ENCODE measurements at places on chromosomes 6 and 20.

GRCh38 chr6:135182071-135183001 lies 1.2 kb downstream of the MYB start:
- DNase-seq, result no peak

DNA sequence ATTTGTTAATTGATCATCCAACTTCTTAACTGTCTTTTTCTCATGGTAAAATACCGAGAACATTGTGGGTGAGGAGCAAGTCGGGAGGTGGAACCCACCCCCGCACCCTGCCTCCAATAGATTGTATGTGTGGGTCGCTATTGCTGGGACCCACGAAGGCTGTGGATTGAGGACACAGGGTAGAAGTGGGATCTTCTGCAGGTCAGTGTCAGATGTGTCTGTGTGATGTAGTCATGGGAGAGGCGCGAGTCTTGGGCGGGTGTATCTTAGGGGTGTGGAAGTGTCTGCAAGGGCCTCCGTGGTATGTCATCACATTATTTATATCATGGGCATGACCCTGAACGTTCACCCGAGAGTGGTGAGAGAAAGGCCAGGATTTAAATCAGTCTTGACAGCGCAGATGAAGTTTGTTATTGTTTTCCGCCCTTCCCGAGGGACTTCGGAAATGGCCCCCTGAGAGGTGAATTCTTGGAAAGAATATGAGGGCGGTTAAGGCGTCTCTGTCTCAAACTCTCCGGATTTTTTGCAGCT lies 472 bp upstream of the PAQR8 start:
- no peak for DNase-seq

DNA sequence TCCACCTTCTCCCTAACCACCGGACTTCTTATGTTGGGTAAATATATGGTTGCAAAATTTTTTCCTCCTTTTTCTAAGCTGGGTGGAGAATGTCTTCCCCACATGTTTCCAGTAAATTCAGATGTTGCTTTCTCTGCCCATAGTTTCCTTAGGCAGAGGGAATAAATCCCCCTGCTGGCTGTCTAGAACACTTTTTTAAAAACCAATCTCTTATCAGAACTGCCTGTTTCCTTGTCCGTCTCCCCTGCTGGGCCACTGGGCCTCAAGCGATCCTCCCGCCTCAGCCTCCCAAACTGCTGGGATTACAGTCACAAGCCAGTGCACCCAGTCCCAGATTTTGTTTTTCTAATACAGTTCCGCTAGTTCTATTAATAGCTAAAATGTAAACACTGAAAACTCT lies 9.9 kb upstream of the WFDC2 start:
- no peak for DNase-seq

DNA sequence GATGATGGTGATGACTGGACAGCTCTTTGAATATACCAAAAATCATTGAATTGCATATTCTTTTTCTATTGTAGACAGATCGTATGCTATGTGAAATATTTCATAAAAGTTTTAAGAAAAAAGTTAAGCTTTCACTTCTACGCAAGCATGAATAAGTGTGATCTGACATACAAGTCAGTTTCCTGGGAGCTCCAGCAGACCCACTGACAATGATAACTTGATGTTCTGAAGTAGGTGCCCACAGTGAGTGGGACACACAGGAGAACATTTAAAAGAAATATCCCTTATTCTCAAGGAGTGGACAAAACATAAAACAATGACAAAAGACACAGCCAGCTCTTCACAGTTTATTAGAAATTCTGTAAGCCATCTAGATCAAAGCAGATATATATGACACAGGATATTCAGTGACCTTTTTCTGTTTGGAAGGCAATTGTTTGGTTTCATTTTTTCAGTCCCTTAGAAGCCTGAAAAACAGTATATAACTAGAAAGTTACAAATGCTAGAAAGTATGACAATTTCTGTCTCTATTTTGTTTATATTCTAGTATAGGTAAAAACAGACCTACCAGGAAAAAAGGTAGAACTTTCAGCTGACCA lies 101.4 kb downstream of the IRF4 start:
- no peak for DNase-seq

DNA sequence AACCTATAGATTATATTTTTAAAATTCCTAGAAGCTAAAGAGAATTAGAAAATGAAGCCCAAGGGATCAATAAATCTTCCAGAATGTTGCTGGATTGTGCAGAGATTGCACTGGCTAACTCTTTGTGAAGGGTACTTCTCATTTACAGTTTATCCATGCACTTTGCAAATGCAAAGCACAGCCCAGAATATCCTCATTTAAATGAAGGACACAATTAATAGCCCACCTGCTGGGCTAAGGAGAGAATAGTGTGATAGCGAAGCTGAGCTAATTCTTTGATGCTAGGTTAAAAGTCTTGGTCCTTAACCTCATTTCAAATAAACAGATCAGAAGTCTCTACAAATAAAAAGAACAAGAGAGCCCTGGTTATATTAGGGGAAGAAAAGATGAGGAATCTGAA lies 72.5 kb downstream of the SMPDL3A start:
- no peak for DNase-seq

DNA sequence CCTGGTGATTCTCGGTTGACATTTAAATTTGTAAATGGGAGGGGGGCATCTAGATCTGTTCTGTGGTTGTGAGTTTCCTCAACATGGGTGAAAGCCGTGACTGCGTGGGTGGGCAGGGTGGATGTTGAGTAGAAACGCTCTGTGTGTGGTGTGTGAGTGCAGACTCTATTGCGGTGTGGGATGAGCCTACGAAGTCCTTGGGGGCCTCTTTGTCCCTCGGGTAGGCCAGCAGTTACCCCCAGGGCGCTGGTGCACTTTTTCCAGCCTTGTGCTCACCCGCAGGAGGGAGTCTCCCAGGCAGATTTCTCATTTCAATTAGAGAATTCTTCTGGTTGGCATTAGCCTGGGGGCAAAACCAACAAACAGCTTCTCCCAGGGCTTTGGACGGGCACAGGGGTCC lies 10.6 kb downstream of the TOX2 start:
- no peak for DNase-seq

- DNase-seq, result no peak
These were observed 222.9 kb downstream of the SLC24A3 start for GRCh38 chr20:19435316-19435715.

GRCh38 chr6:8435845-8436168 lies 462 bp upstream of the SLC35B3 start:
- no peak for DNase-seq

- no peak for DNase-seq
These were observed 208.5 kb upstream of the SSTR4 start for GRCh38 chr20:22826306-22827230.

DNA sequence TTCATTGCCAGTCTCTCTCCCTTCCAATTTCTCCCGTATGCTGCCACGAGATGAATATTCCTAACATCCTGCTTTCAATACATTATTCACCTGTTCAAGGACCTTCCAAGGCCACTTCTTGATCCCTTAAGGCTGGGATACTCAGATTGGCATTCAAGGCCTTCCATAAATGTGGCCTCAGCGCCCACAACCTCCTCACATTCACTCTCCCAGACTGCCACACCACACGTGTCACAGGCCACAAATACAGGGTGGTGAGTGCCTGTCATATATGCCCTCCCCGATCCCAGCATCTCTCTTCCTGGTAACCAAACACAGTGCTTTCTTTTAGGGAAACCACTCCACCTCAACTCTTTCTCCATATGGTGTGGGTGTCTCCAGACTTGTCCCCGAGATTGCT lies 55.5 kb downstream of the TTI1 start:
- DNase-seq, result no peak

DNA sequence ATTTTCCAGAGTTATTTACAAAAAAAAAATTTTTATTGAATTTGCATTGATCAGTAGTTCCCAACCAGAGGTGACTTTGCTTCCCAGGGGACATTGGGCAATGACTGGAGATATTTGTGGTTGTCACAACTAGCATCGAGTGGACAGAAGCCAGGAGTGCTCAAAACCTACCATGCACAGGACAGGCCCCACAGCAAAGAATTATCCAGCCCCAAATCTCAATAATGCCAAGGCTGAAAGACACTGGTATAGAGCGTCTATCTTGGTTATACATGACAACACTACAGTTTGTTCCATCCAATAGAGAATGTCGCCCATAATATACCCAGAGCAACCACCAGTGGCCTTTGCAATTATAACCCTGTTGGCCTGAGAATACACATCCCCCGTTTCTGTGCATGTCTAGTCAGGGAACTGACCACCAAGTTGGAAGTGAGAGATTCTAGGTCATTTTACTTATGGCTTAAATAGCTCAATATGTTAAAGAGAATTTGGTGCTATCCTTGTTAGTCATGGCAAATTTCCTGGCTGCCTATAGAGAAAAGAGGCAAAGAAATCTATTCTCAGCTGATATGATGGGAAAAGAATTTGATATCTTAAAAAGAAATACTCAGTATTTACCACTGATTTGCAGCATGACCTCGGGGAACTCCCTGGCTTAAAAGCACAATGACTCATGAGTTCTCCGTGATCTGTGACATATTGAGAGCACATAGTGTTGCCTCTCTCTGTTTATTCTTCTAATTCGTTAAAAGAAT lies 76.0 kb upstream of the ADTRP start:
- peak; percentile 61 for DNase-seq

DNA sequence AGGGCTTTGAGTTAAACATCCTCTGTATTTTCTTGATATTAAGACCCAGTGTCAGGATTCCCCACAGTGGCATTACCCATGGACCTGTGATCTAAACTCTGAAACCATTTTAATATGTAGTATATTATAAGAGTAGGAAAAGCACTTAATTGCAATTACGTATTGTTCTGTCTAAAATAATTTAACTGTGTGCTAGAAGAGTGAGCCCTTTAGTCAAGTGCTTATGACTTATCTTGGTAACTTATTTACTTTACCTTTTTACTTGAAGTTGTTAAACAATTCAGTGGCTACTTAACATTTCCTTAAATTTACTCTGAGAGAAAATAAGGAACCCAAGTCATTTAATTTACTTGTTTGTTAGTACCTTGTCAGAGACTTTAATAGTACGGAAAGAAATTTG lies 173.6 kb downstream of the CDKAL1 start:
- DNase-seq, result no peak

GRCh38 chr6:125991653-125992052 lies 5.3 kb downstream of the TRMT11 start:
- DNase-seq, result no peak

DNA sequence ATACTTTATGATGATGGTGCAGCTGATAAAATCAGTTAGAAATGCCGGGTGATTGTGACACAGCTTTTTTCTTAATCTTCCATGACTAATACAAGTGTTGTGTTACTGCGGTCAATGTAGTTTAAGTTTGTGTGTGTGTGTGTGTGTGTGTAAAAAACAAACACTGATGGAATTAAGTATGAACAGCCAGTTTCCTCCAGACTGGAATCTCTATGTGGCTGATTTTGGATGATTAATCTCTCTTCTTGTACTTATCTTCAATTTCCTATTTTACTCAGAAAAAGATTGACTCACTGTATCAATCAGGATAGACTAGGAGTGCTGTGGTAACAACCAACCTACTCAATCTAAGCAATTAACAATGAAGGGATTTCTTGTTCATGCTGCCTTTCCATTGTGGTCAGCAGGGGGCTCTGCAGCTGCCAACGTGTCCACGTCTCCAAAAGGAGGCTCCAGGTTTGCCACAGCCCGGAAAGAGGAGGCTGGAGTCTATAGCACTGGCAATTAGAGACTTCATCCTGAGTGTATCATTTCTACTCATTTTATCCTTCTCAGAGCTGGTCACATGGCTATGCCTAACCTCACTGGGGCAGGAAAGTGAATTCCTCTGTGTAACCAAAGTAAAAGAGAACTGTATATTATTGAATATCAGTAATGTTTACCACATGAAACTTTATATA lies 107.7 kb downstream of the CD109 start:
- peak; percentile 52 for DNase-seq

DNA sequence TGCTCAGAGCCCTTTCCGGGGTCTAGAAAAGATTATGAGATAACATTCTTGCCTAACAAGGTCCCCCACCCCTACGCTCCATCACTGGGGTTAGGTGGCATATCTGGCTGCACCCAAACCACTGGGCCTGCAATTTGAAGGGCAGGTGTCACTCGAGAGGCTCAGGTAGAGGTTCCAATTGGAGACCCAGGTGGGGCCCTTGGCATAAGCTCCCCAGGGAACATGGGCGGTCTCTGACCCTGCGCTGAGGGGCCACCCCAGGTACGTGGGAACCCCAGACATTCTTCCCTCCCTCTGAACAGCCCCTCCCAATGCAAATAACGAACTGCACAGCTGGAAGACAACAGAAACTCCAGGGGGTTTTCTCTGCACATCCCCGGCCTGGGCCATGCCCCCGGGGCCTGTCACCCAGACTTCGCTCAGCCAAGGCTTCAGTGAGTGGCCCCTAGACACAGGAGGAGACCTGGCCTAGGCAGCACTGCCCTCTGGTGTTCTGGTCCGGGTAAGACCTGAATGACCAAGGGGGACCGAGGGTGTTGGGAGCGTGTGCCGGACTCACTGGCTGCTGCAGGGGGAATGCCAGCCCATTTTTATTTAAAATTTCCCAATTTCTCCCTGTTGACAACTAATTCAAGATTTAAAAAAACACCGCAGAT lies 47.5 kb downstream of the DSTN start:
- no peak for DNase-seq

- no peak for DNase-seq
These were observed 208.8 kb upstream of the SUPT3H start for GRCh38 chr6:45586216-45587171.

GRCh38 chr6:83467620-83468036 lies 36.8 kb upstream of the ME1 start:
- no peak for DNase-seq

GRCh38 chr20:56630086-56630493 lies 984 bp downstream of the TFAP2C start:
- DNase-seq, result no peak

- no peak for DNase-seq
These were observed 75.7 kb downstream of the DACT2 start for GRCh38 chr6:168243812-168244376.

DNA sequence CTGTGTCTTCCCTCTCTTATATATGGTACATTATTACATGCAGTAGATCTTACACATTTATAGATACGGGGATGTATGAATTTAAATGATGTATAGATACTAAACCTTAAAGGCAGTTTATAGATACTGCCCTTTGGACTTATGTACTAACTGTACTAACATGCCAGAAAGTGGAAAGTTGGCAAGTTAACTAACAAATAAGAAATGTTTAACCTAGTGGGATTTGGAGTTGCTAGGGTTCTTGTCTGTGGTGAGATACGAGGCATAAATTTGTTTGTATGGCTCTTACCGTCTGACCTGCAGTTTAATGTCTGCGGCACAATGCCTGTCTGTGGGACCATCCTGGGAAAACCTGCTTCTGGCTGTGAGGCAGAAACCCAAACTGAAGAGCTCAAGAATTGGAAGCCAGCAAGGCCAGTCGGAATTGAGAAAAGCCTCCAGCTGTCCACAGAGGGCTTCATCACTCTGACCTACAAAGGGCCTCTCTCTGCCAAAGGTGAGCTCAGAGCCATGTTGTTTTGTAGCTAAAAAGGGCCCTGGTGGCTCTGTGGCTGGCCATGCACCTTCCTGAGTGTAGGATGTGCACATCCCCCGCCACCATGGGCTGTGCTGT lies 62.9 kb upstream of the SLC22A1 start:
- DNase-seq, result no peak

- DNase-seq, result no peak
These were observed at the start of gene UBD for GRCh38 chr6:29559524-29560287. Gene UBD (minus strand): TSS chr6:29559732. CDS start chr6:29559701, 31 bp downstream.

DNA sequence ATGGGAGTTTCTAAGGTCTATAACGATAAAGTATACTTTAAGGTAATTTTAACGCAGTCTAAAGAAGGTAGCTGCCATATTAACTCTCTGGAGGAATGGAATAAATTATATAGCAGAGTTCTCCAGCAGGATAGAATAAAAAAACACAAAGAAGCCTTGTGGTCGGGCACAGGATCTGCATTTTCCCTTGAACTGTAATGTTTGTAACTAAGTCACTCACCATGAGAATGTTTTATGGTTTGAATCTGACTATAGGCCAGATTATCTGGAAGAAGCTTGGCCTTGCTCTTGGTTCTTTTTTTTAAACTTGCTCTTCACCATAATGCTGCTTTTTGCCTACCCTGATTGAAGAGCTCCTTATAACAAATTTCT lies 238.8 kb upstream of the NOX3 start:
- no peak for DNase-seq
